ENCODE measurements at places on chromosomes 3 and 15.

- no peak for DNase-seq
These were observed 15.4 kb upstream of the FGD5 start for GRCh38 chr3:14803101-14803980.

DNA sequence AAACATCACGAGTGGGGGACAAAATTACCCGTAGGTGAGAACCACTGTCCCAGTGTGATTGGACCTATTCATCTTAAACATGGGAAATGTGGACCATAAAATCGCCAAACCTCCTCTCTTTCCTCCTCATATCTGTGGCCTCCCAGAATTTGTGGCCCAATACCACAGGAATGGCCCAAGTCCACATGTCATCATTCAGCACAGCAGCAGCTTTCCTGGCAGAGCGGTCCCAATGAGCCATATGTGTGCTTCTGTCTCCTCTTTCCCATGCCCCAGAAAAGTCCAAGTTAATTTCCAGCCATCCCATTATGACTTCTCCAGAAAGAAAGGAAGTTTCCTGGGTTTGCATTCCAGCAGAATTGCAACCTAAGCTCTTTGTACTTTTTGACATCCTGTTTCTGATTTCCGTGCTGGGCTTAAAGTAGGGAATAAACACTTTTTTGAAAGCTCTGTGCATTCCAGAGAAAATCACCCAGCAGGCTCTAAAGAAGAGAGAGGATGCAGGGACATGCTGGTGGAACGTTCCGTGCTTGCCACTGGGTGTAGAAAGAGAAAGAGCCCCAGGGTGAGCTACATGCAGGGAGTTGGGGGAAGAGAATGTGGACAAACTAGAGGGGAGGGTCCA, 259.4 kb upstream of the PROK2 start:
- no peak for DNase-seq

DNA sequence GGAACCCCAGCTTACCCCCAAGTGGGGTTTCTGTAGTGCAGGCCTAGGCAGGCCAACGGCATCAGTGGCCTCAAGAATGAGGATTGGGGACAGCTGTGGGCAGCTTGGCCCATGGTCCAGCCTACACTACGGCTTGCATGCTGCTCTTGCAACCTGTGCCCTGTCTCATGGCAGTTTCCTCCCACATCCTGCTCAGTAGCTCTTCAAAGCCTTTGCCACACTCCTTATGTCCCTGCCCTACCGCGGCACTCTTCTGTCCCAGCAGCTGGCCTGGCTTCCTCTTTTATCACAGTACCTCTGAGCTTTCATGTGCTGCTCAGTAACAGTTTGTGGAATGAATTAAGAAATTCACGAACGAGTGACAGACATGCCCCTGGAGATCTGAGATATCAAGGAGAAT, 431.0 kb downstream of the EPHB1 start:
- DNase-seq: no peak

DNA sequence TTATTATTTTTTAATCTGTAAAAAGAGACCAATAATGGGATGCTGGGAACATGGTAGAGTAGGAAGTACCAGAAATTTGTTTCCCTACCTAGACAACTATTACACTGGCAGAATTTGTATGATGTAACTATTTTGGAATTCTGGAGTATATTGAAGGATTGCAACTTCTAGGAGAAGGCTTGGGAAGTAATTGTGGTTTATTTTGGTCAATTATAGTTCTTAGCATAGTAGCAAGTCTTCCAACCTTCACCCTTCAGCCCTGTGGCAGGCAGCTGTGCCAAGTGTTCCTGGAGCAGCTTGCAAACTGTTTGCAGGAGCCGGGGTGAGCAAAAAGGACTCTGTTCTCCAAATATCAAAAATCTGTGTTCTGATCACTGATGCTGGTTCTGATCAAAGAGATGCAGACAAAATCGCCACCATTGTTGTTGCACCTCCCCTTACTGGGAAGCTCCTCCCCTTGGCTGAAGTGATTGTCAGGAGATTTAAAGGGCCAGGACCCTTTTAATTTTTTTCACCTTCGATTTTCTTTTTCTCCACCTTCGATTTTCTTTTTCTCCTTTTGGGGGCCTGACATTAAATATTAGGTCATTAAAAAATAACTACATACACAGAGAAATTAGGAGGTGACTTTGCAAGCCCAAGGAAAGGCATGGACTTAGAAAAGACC, 363.3 kb downstream of the SLC9A9 start:
- no peak for DNase-seq

- no peak for DNase-seq
These were observed 105.3 kb downstream of the THRB start for GRCh38 chr3:24389108-24390090.

- DNase-seq: peak; percentile 3
These were observed 53.0 kb upstream of the GSK3B start for GRCh38 chr3:120147072-120147871.

DNA sequence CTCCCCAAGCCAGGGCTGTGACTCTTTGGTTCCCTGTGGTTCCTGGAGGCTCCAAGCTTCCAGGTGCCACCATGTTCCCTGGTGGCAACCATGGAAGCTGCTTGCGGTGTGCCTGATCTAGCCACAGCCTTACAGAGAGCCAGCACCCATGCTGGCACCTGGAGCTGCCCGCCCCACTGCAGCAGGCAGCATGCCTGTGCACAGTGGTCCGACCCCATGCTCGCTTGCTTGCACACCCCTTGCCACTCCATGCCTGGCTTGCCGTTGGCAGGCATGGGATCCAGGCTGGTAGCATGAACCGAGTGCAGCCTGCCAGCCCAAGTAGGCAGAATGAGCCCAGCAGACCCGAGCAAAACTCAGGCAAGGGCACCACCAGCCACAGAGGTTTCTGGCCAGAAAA, 53.9 kb downstream of the SLMAP start:
- DNase-seq: no peak

- DNase-seq: no peak
These were observed 315.1 kb upstream of the CBLB start for GRCh38 chr3:106183762-106184391.

DNA sequence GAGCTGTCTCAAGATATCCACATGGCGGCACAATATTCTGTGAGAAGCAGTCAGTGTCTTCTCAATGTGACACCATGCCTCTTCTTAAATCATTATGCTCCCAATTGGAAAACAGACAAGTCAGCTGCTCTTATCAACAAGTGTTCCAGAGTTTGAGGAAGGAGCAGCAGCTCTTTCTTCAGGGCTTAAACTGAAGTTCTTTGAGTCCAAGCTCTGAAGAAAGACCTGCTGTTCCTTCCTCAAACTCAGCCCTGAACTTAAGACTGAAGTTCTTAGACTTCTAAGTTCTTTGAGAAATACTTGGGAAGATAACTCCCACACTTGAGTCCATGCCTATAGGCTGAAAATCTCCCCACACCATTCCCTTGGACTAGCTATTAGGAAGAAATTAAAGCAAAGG, 43.4 kb downstream of the NPTN start:
- no peak for DNase-seq

DNA sequence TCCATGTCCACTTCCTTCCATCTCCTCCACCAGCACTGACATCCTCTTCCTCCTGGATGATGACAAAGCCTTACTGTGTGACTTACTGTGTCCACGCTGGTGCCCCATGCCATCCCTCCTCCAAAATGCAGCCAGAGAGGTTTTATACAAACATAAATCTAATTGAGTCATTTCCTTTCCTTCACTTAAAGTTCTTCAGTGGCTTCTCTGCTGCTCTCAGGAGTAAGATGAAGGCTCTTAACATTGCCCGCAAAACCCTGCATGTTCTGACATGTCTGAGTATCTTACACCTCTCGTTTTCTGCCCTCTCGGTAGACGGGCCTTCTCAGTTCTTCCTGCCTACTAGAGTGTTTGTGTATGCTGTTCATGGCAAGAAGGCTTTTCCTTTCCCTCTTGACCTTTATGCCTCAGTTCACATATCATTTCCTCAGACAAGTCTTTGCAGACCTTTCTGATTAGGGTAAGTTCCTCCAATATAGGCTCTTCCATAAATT, 175.5 kb downstream of the CFAP20DC start:
- DNase-seq: no peak

- DNase-seq: no peak
These were observed 171.0 kb upstream of the UMPS start for GRCh38 chr3:124558991-124559845.

DNA sequence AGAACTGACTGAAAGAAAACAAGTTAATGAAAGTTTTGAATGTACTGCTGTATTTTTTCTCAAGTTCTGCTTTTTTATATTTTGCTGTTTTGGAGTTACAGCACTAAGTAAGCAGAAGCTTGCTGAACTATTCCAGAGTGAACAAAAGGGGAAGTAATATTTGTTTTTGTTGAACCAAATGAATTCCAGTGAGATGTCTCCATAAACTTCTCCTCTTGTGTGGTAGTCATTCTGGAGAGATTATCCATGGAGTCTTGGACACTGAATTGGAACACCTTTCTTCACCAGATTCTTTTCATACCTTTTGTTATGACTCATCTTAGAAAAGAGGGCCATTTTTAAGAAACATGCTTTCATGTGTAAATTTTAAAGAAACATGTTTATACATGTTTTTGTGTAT, 8.8 kb downstream of the ANKUB1 start:
- DNase-seq: no peak

- no peak for DNase-seq
These were observed 175.4 kb upstream of the NR2E3 start for GRCh38 chr15:71634820-71635560.

GRCh38 chr3:168583977-168584376, 488.3 kb upstream of the GOLIM4 start:
- no peak for DNase-seq

DNA sequence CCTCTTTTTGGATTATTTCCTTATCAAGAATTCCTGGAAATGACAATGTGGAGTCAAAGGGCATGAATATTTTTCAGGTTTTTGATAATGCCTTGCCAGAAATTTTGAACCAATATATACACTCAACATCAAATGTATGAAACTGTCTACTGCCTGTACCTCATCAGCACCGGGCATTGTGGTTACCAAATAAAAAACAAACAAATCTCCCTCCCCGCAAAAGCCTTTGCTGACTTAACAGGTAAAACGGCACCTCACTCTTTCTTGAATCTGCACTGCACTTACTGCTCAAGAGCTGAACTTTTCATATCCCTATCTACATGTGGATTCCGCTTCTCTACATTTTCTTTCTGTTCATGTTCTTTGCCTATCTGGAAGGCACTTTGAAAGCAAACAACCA, 134.5 kb upstream of the PRICKLE2 start:
- DNase-seq: no peak

GRCh38 chr3:149371723-149372114, 5.7 kb downstream of the TM4SF1 start:
- no peak for DNase-seq

DNA sequence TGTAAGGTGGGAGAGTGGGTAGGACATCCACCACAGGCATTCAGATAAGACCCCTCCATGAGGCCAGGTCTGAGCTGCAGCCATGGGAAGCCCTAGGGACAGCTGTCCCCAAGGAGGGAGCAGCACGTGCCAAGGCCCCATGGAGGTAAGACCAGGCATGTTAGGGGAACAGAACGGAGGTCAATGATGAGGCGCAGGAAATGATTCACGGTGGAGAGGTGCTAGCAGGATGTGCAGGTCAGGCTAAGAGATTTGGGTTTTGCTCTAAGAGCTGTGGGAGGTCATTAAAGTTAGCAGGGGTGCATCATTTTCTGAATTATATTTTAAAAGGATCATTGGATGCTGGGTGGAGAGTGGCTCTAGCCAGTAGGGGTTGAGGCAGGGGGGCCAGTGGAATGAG, 66.4 kb upstream of the SNRPA1 start:
- DNase-seq: no peak

- no peak for DNase-seq
These were observed 105.7 kb downstream of the TUSC7 start for GRCh38 chr3:116815321-116815720.

GRCh38 chr3:155605571-155605970, 139.3 kb downstream of the PLCH1 start:
- DNase-seq: no peak

- DNase-seq: no peak
These were observed 1260.4 kb downstream of the ROBO1 start for GRCh38 chr3:78507196-78507984.

- DNase-seq: no peak
These were observed 201.6 kb upstream of the GOLGA6L4 start for GRCh38 chr15:84033793-84034553.

DNA sequence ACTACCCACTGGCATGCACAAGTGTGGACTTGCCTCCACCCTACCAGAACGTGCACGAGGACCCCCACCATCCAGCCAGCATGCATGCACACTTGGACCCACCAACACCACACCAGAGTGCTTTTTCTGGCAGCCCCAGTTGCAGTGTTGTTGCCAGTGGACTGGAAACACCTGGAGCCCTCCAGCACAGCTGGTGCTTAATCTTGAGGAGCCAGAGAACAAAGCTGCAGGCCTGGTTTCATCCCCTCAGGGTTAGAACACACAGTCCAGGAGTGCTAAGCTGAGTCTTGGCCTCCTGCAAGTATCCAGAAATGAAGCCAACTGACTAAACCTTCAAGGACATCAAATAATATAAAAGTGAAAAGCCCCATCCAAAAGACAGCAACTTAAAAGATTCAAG, 888.0 kb downstream of the NTRK3 start:
- DNase-seq: no peak

GRCh38 chr3:98855806-98856400, 45.6 kb downstream of the DCBLD2 start:
- no peak for DNase-seq

GRCh38 chr3:12421132-12421531, 63.1 kb upstream of the TSEN2 start:
- DNase-seq: no peak

DNA sequence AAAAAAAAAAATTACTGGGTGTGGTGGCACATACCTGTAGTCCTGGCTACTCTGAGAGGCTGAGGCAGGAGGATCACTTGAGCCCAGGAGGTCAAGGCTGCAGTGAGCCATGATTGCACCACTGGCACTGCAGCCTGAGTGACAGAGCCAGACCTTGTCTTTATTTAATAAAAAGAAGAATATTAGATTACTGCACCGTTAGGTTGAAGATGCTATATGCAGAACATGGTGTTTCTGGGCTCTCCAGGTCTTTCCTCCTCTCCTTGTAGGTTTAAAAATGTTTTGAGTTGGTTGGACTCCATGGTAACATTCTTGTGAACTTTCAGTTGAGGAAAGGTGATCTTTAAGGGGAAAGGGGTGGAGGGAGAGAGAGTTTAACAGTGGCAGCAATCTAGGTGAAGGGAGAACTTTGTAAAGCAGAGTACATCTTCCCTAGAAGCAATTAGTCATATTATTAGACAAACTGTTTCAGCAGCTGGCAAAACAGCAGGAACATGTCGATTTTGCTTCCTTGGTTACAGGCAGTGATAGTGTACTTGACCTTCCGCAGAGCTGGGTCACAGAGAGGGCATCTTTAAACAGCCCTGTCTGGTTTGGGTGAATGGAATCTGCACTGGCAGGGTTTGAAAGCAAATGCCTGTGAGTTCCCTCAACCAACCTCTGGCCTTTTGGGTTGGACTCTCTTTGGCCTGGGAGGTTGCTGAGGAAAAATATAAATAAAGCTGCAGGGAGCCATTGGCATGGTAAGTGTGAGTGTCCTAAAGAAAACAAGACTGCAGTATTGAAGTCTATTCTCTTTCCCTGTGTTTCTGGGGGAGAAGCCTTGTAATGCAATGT, 42.8 kb downstream of the NR2C2 start:
- DNase-seq: no peak

All from stimulated activated CD8-positive, alpha-beta memory T cell treated with anti-CD3 and anti-CD28 coated beads, Interleukin-4, amount 100 ng/mL, for 1 hour (primary cell).